ENCODE measurements at places on chromosomes 1 and 21.

- DNase-seq: no peak
These were observed 1.9 kb downstream of the AMPD2 start for GRCh38 chr1:109621379-109622136.

GRCh38 chr1:15935056-15935950 is 40.6 kb downstream of the ZBTB17 start:
- no peak for DNase-seq

GRCh38 chr1:7199077-7199779 is 414.0 kb downstream of the CAMTA1 start:
- no peak for DNase-seq

- DNase-seq: no peak
These were observed 70.7 kb downstream of the RPE65 start for GRCh38 chr1:68379085-68379478.

DNA sequence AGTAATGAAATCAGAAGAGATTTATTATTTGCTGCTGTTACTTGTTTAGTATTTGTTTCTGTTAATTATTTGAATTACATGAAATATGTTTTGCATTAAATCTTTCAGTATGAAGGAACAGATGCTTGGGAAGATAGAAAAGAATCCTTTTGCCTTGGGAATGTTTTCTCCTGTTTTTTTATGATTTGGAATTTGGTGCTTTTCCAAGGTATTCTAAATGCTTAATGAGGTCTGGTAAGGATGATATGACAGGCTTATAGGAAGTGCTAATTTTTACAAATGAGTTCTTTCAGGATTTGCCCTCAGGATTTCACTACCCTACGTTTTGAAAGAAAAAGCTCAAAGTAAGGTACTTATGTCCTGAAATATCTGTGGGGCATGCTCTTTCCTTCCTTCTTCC is 25.6 kb upstream of the ST6GALNAC3 start:
- no peak for DNase-seq

- DNase-seq: no peak
These were observed 51.7 kb upstream of the NFASC start for GRCh38 chr1:204818998-204819397.

- no peak for DNase-seq
These were observed 372.2 kb downstream of the PTBP2 start for GRCh38 chr1:97093741-97094140.

- DNase-seq: no peak
These were observed 88.6 kb upstream of the ZC3H11B start for GRCh38 chr1:219701476-219701875.

DNA sequence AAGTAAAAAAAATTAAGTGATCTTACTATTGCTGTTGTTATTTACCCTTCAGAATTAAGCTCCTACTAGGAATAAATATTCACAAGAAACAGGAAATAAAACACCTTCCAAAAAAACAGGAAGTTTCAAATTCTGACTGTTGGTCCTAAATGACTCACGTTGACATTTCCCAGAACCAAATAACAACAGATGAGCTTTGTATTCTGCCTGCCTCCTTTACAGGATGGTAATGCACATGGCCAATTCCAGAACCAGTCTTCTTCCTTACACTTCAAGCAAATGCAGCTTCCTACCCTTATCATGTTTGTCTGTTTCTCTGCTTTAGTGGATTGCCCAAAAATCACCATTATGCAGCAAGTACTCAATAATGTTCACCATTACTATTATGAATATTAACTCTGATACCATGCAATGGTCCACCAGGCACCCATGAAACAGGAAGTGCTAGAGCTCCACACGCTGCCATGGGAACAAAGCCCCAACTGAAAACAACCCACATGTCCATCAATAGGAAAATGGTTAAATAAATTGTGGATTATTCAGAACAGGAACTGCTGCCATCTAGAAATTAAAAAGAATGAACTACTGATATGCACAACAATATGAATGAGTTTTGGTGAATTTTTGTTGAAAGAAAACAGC is 8.9 kb downstream of the CASP9 start:
- no peak for DNase-seq

DNA sequence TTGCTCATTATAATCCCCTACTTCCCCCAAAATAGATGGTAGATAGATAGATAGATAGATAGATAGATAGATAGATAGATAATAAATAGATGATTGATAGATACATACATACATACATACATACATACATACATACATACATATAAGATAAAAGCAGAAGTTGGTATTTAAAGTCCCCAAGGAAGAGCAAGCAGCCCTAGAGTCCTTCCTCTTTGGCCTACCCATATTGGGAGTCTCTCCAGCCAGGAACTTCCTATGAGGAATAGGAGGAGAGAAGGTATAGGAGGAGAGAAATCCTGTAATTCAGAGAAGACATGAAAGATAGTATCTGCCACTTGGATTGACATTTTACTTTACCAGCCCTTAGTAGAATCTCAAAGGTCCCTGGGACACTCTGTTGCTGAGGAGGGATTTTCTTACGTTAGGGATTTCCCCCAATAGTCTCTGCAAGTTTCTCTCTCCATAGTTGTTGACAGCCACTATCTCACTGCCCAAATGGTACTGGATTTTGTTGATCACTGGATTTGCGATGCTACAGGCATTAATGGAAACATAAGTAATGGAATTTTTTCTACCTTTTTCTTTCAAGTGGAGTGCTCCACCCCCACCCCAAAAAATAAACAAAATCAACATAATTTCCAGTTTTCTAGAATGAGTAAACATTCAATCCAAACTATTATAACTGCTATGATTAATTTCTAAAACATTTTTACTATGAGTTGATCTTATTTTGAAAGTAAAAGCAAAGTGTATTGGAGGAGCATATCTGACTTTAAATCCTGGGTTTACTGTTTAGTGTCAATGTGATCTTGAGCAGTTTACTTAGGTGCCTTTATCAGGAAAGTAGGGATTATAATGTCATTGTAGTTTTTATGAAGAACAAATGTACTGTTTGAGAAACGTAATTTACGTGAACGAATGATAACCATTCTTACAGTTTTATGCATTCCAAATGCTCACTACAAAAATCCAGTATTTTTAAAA is 93.2 kb upstream of the TNFSF4 start:
- no peak for DNase-seq

DNA sequence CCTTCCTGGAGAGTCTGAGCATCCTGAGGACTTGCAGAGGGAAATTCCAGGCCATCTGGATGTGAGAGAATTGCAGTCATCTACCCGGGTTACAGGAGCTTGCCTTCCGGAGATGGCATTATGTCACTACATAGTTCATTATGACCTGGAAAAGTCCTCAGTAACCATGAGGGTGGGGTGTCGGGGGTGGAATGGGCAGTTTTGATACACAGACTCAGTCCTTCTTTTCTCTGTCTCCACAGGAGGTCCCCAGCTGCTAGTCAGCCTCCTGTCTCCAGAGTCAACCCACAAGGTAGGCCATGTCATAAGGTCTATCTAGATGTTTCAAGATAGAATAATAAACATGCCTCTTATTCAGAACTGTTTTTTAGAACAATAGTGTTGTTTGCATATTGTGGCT is 268.2 kb upstream of the SGIP1 start:
- no peak for DNase-seq

- no peak for DNase-seq
These were observed 2.2 kb upstream of the KANK4 start for GRCh38 chr1:62321446-62321845.

DNA sequence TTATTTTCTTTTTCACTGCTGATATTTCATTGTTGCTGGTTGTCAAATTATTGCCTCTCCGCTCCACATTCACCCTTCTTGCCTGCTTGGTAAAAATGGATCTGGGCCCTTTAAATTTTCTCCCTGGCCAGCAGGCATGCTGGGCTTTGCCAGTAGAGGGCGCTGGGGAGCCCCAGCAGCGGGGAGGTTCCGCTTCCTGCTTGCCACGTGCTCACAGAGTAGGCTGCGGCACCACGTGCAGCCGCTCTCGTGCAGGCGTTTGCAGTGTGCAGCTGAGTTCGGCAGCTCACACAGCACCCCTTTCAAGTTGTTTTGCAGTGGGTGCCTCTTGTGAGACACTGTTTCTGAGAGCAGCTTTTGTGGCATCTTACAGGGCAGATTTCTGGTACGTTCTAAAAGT is at the start of gene ACTL8:
Gene ACTL8, plus strand, starts transcription at position 214 of the 400 bp plus-strand sequence. CDS start 67,676 bp downstream, outside the sequence.
- no peak for DNase-seq

DNA sequence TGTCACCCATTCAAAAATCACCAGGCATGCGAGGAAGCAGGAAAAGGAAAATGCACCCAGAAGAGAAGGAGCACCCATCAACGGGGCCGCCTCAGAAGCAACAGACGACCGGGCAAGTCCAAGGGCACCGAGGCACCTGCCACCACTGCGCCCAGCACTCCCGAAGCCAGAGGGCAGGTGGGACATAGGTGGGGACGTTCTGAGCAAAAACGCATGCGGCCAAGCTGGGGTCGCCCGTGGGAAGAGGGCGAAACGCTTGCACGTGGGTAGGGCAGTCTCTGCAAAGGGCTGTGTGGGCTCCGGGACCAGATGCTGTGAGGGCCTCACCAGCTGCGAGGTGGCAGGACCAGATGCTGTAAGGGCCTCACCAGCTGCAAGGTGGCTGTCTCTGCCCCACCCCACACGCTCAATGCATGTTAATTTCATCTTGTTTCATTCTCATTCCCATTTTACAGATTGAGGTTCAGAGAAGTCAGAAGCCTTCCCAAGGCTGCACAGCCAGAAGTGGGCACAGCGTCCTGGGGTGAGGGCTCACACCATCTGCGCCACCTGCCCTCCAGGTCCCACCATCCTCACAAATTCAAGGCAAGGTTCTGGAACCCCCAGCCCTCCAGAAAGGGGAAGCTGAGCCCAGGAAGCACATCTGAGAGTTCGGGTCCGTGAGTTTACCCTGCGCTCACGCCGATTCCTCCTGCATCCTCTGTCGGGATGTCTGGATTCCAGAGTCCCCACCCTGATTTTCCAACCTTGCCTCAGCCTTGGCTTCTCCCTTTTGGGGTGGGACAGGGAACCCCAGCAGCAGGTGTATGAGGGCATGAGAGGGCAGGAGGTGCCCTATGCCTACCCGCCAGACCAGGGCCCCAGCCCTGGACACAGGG is 8.2 kb upstream of the SAMD11 start:
- no peak for DNase-seq

- no peak for DNase-seq
These were observed 969 bp upstream of the RIPK4 start for GRCh38 chr21:41767606-41768436.

DNA sequence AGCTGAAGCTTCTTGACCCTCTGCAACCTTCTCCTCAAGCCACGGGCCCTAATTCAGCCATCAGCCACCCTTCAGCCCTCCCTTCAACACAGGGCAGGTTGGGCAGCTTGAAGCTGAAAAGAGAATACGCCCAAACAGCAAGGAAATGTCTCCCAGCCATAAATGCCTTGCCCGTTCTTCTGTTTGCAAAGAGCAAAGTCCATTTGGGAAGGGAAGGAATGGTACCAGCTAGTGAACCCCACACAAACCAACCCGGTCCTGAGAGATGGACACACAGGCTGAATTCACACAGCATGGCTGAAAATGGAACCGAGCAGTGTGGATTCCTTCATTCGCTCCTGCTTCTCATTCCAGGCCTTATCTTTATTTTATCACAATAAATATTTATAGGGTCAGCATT is 11.5 kb downstream of the PLEKHA6 start:
- no peak for DNase-seq

- no peak for DNase-seq
These were observed 249.0 kb upstream of the ZP4 start for GRCh38 chr1:238139713-238140112.

DNA sequence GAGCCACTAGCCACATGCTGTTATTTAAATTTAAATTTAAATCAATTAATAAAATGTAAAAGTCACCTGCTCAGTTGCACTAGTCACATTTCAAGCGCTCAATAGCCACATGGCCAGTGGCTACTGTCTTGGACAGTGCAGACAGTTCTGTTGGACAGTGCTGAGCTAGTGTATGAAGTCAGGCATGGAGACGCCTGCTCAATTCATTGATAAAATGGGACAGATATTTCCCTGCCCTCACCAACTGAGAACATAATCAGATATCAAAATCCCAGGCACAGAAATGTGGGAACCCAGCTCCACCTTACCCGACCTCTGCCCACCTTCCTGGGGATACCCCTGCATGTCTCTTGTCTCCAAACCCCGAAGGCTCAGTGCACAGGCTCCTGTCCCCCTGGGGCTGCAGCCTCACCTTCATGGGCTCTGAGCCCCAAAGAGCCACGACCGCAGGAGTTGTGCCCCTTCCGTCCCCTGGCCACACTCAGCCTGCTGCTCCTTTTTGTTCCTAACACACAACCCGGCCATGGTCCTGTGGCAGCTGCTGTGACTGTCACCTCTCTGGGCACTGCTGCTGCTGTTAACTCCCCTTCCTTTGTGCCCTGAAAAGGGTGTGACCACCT is 63.5 kb downstream of the TCP10L start:
- no peak for DNase-seq

DNA sequence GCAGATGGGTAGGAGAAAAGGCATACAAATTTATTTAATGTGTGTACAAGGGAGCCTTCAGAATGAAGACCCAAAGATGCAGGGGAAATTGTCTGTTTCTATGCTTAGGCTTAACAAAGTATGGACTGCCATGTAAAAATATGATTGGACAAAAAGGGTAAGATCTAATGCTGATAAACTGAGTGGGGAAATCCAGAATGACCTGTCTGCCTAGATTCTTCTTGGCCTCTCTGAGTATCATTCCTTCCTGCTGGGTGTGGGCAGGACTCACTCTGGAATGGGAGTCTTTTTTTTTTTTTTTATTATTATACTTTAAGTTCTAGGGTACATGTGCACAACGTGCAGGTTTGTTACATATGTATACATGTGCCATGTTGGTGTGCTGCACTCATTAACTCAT is 61.0 kb downstream of the IGSF5 start:
- DNase-seq: no peak

- no peak for DNase-seq
These were observed 310.6 kb downstream of the NPHP4 start for GRCh38 chr1:5681654-5682053.

DNA sequence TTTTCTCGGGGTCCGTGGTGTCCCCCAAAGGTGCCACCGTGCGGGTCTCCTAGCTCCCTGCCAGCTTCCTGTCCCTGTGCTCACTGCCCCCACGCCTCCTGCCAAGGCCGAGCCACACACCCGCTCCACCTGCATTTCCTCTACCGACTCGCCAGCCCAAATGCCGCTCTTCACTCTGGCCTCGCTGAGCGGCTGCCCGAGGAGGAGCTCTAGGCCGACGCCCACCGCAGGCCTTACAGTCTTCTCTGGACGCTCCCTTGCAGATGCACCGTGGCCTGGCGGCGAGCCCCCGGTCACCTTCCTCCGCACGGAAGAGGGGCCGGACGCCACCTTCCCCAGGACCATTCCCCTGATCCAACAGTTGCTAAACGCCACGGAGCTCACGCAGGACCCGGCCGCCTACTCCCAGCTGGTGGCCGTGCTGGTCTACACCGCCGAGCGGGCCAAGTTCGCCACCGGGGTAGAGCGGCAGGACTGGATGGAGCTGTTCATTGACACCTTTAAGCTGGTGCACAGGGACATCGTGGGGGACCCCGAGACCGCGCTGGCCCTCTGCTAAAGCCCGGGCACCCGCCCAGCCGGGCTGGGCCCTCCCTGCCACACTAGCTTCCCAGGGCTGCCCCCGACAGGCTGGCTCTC is 26.3 kb downstream of the FTCD start:
- DNase-seq: no peak

DNA sequence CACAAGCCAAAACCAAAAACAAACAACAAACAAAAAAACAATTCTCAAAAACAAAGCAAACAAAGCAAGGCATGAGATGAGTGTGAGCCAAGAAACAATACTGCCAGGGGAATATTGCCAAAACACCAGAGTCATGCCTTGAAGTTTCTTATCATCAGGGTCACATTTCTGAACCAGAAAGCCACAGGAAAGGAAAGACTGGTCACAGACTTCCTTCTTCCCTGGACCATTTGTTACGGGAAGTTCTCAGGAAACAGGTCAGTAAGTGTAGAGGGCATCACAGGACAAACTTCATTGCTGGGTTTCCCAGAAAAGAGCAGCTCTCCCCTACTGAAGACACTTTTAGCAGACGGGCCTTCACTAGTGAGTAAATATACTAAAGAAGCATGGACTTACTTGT is 191.2 kb downstream of the GABPA start:
- no peak for DNase-seq

Measured in NCI-H2107 (cell line).